Activated CD4-positive, alpha-beta T cell treated with anti-CD3 and anti-CD28 coated beads, Interleukin-2, amount 10 ng/mL, durations not matched to agents 7 days and 5 days (primary cell): ENCODE measurements at places on chromosomes 7 and 10. TPM values are rescaled to one million over a fixed set of nuclear protein-coding genes. Genes with fewer than 3 reads are reported as not detected.

CDK14 gene
- total RNA-seq: not detected

DNA sequence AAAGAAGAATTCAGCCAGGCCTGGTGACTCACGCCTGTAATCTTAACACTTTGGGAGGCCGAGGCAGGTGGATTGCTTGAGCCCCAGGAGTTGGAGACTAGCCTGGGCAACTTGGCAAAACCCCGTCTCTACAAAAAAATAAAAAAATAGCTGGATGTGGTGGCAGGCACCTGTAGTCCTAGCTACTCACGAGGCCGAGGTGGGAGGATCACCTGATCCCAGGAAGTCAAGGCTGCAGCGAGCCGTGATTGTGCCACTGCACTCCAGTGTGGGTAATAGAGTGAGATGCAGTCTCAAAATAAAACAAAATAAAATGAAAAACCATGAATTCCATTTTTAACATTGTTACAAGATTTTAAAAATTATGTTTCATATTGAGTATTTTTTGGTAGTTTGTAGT lies 988.9 kb upstream of the ZNF722 start:
- no peak overlapping the region for H3K4me3 ChIP-seq
- no peak overlapping the region for H3K27ac ChIP-seq
- no peaks in the 10 kb centered on the region for H3K4me1 ChIP-seq
- DNase-seq: no peak

CYP2C8 gene
- total RNA-seq: not detected

DNA sequence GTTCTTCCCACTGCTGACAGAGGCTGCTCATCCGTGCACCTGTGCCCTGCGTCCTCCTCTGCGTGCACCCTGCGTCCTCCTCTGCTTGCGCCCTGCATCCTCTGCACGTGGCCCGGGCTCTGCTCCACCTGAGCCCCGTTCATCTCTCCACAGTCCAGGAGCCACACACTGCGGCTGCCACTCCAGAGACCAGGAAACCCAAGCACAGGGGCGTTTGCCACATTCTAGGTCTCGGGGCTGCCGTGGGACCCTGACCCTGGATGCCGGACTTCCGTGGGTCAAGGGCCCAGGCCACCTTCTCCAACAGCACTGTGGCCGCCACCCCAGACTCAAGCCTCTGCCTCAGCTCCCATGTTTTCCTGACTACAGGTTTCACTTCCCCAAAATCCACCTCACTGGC lies 460.4 kb downstream of the PTPRN2 start:
- no peaks in the 10 kb centered on the region for H3K4me1 ChIP-seq
- no peak overlapping the region for H3K27ac ChIP-seq
- no peak for DNase-seq
- no peak overlapping the region for H3K4me3 ChIP-seq

- H3K27ac ChIP-seq: no peak overlapping the region
- DNase-seq: no peak
- H3K36me3 ChIP-seq: no peaks in the 10 kb centered on the region
- no peak overlapping the region for H3K4me3 ChIP-seq
- peaks cover 2% of the 10 kb centered on the region for H3K27me3 ChIP-seq
These were observed 74.1 kb downstream of the DNAH11 start for GRCh38 chr7:21616796-21617436.

- no peak overlapping the region for H3K4me3 ChIP-seq
- no peaks in the 10 kb centered on the region for H3K4me1 ChIP-seq
- H3K27ac ChIP-seq: no peak overlapping the region
- H3K36me3 ChIP-seq: no peaks in the 10 kb centered on the region
- DNase-seq: no peak
These were observed 78.1 kb downstream of the ARL4A start for GRCh38 chr7:12765431-12766100.

FAM237B gene
- not detected for total RNA-seq

DNA sequence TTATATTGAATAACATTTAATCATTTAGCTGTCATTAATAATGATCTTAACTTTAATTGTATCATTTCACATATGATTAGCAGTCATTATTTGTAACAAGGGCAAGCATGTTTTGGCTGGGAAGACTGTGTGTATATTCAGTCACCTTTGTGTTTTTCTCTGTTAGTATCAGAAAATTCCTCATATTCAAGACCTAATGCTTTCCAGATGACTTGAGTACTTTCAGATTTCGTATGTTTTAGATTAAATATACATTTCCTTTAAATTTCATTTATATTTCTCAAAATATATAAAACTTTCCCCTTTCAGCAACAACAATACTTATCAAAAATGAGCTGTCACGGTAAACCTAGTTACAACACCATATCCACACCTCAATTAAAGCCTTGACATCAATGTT lies 6.3 kb upstream of the CACNA2D1 start:
- no peaks in the 10 kb centered on the region for H3K4me1 ChIP-seq
- no peak for DNase-seq
- H3K27me3 ChIP-seq: peaks cover 13% of the 10 kb centered on the region
- no peak overlapping the region for H3K27ac ChIP-seq
- H3K36me3 ChIP-seq: no peaks in the 10 kb centered on the region

GRCh38 chr7:6409944-6410693 lies 37.6 kb downstream of the DAGLB start:
- no peaks in the 10 kb centered on the region for H3K27me3 ChIP-seq
- DNase-seq: no peak
- H3K4me3 ChIP-seq: no peak overlapping the region
- no peak overlapping the region for H3K27ac ChIP-seq

CFTR gene
- not detected for total RNA-seq

GRCh38 chr10:25849988-25850387 lies 84.0 kb upstream of the MYO3A start:
- no peaks in the 10 kb centered on the region for H3K36me3 ChIP-seq
- no peaks in the 10 kb centered on the region for H3K4me1 ChIP-seq
- H3K4me3 ChIP-seq: no peak overlapping the region
- no peak for DNase-seq
- H3K27ac ChIP-seq: no peak overlapping the region

DNA sequence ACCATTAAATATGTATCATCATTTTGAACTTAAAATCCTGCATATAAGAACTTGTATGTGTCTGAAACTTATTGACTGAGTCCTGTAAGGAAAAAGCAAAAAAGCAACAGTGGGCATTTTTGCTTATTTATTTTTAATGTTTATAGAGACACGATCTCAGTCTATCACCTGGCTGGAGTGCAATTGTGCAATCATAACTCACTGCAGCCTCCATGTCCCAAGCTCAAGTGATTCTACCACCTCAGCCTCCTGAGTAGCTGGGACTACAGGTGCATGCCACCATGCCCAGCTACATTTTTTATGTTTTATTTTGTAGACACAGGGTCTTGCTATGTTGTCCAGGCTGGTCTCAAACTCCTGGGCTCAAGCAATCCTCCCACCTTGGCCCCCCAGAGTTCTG lies 32.2 kb downstream of the MYL10 start:
- H3K4me1 ChIP-seq: no peaks in the 10 kb centered on the region
- H3K27ac ChIP-seq: no peak overlapping the region
- H3K4me3 ChIP-seq: no peak overlapping the region
- no peak for DNase-seq

CLCN1 gene
- total RNA-seq: not detected

DNA sequence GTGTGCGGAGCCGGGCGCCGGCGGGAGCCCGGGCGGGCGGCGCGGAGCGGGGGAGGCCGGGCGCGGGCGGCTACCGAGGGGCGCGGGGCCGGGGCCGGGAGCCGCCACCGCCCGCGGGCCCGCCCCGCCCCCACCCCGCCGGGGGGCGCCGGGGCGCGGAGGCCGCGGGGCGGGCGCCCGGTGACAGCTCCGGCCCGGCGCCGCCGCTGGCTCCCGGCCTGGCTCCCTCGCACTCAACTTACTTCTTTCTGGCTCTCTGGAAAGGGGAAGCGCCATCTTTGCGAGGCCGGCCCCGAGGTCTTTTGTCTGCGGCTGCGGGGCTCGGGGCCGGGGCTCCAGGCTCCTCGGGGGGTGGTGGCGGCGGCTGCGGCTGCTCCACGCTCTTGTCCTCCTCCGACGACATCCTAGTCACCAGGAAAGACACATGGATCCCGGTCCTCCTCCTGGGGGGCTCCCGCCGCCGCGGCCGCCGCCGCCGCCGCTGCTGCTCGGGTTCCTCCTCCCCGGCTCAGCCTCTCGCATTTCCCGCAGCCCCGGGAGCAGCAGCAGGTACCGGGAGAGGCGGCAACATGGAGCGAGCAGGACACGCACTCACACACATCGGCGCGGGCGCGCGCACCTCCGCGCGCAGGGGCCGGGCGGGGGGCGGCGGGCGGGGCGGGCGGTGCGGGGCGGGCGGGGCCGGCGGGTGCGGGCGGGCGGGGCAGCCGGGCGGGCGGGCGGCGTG lies at the start of gene KMT2C:
Gene KMT2C, minus strand, starts transcription at position 620 of the 727 bp plus-strand sequence. Its CDS starts 217 bp downstream, at position 403.
- peaks cover 3% of the 10 kb centered on the region for H3K27me3 ChIP-seq
- peak within 1 kb of the TSS; percentile 94 for H3K27ac ChIP-seq
- peak within 1 kb of the TSS; percentile 82 for H3K4me3 ChIP-seq
- peaks cover 4% of the 10 kb centered on the region for H3K36me3 ChIP-seq

- no peaks in the 10 kb centered on the region for H3K4me1 ChIP-seq
- no peak overlapping the region for H3K27ac ChIP-seq
- H3K27me3 ChIP-seq: no peaks in the 10 kb centered on the region
- H3K4me3 ChIP-seq: no peak overlapping the region
- H3K36me3 ChIP-seq: no peaks in the 10 kb centered on the region
These were observed 590.4 kb downstream of the PHTF2 start for GRCh38 chr7:78389022-78389421.

- DNase-seq: peak; percentile 65
- no peak overlapping the region for H3K27ac ChIP-seq
- no peak overlapping the region for H3K4me3 ChIP-seq
- peaks cover 31% of the 10 kb centered on the region for H3K36me3 ChIP-seq
- peaks cover 35% of the 10 kb centered on the region for H3K4me1 ChIP-seq
These were observed 346.6 kb upstream of the KLF6 start for GRCh38 chr10:4131407-4132215.

DNA sequence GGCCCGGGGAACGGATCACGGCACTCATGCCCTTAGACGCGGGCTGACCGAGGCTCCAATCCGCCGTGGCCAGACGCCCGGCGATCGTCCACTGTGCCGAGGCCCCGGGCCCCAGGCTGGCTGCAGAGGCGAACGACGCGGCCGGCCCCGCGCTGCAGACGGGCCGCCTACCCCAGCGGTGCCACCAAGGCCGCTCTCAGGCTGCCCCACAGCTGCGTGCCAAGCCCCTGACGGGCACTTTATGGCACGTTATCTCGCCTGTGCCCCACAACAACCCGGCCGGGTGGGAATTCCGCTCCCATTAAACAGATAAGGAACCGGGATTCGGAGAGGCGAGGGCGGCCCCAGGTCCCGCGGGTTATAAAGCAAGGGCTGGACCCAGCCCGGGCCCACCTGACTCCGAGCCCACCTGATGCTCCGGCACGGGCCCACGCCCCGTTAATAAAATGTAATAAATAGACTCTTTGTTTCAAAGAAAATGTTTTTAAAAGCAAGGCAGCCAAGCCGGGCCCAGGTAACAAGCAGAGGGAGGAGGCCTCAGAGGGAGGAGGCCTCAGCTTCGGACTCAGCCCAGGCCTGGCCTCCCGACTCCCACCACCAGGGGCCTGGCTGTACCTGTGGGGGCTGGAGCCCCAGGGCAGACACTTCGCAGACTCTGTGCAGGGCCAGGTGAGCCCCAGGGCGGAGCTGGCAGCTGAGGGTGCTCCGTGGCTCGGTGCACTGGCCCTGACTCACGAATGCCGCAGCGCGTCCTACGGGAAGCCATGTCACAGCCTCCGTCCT lies 79.7 kb downstream of the FOXL3 start:
- no peaks in the 10 kb centered on the region for H3K27me3 ChIP-seq
- DNase-seq: no peak
- H3K27ac ChIP-seq: no peak overlapping the region
- no peak overlapping the region for H3K4me3 ChIP-seq

DNA sequence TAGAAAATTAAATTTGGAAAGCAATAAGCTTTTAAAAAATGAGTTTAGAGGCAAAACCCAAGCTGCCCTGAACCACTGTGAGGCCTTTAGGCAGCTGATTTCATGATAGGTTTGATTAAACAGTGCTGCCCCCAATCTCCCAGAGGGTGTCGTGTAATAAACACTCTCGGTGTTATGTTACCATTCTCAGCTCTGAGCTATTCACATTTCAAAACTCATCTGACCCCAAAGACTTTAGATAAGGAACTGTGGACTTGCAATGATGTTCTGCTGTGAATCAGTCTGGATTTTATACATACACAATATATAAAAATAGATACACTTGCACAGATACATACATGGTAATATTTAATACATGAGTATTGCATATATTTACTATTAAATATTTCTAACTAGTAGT lies 120.4 kb downstream of the MALRD1 start:
- no peaks in the 10 kb centered on the region for H3K36me3 ChIP-seq
- H3K4me3 ChIP-seq: no peak overlapping the region
- no peaks in the 10 kb centered on the region for H3K27me3 ChIP-seq
- H3K4me1 ChIP-seq: no peaks in the 10 kb centered on the region

THNSL1 gene
- total RNA-seq: 2.5 TPM

- DNase-seq: no peak
- no peaks in the 10 kb centered on the region for H3K27me3 ChIP-seq
- no peaks in the 10 kb centered on the region for H3K4me1 ChIP-seq
- no peaks in the 10 kb centered on the region for H3K36me3 ChIP-seq
- no peak overlapping the region for H3K4me3 ChIP-seq
These were observed 194.9 kb upstream of the ETV1 start for GRCh38 chr7:14184292-14184864.

GRCh38 chr10:132785723-132786475 lies at the start of gene NKX6-2:
Gene NKX6-2, minus strand, starts transcription at chr10:132786147. Its CDS starts 199 bp downstream, at chr10:132785948.
- peaks cover 19% of the 10 kb centered on the region for H3K27me3 ChIP-seq
- no peak within 1 kb of the TSS for H3K4me3 ChIP-seq
- H3K4me1 ChIP-seq: no peaks in the 10 kb centered on the region
- H3K27ac ChIP-seq: no peak within 1 kb of the TSS
- H3K36me3 ChIP-seq: peaks cover 2% of the 10 kb centered on the region
- DNase-seq: no peak

MEST gene
- 1.2 TPM for total RNA-seq

PNLIPRP2 gene
- not detected for total RNA-seq

- H3K36me3 ChIP-seq: no peaks in the 10 kb centered on the region
- no peak overlapping the region for H3K4me3 ChIP-seq
- H3K27me3 ChIP-seq: no peaks in the 10 kb centered on the region
- DNase-seq: no peak
These were observed 117.5 kb downstream of the CAMK1D start for GRCh38 chr10:12466704-12467305.

DNA sequence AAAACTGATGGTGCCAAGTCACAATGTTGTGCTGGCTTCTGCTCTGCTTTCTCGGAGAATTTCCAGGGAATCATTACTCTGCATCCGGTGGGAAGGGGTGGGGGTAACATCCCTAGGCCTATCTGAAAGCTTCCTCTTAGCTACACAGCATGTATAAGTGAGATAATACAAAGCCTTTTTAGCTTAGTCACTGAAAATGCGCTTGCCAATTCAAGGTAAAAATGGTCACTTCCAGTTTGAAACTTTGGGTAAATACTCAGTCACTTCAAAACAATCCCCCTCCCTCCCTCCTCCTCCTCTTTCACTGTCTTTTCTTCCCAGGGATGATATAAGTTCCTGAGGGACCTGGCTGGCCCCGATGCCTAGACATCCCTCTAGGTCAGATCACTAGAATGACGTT lies 57.3 kb upstream of the APBB1IP start:
- H3K4me3 ChIP-seq: no peak overlapping the region
- DNase-seq: no peak
- H3K4me1 ChIP-seq: no peaks in the 10 kb centered on the region
- no peak overlapping the region for H3K27ac ChIP-seq
- peaks cover 2% of the 10 kb centered on the region for H3K27me3 ChIP-seq
- H3K36me3 ChIP-seq: no peaks in the 10 kb centered on the region
